ENCODE measurements at places on chromosomes 11 and 22.

GRCh38 chr11:13972944-13973343, 10.4 kb downstream of the SPON1 start:
- no peak for DNase-seq

GRCh38 chr11:79352349-79352703, 88.5 kb downstream of the TENM4 start:
- no peak for DNase-seq

DNA sequence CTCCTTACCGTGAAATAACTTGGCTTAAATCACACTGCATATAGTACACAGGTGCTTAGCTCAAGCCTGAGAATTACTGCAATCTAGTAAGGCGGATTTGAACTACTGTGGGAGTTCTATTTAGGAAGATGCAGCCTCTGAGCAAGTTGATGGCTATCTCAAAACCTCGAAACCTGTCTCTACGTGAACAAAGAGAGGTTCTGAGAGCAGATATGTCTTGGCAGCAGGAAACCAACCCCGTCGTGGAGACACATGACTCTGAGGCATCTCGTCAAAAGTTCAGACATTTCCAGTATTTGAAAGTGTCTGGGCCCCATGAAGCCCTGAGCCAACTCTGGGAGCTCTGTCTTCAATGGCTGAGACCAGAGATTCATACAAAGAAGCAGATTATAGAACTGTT, 5.9 kb downstream of the ZNF215 start:
- DNase-seq: no peak

DNA sequence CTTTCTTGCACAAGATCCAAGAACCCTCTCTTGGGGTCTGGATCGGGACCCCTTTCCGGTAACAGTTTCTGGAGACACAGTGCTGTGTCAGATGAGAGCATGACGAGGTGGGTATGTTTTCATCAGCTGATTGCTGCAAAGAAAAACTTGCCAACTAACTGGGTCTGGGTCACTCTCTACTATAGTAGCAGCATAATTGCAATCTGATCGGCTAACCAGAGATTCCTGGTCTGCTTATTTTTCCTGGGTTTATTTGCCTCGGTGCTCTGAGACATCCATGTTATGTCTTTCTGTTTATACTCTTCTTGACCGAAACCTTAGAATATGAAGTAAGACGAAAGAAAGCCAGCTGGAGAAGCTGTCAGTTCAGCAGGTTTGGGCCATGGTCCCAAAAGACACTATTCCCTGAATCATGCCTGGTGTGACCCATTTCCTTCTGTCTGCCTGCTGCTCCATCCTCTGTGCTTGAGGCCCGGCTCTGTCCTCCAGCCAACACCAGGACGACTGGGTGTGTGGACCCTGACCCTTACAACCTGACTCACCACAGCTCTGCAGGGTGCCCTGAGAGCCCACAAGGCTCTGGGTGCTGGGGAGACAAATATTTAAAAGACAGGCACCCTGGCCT, 24.1 kb upstream of the CLMP start:
- DNase-seq: no peak

GRCh38 chr11:67439321-67440228, 2.1 kb upstream of the PTPRCAP start:
- peak; percentile 10 for DNase-seq

Data from astrocyte of the spinal cord (primary cell).